Gastrocnemius medialis (tissue), 4 donors: ENCODE measurements at places on chromosomes 2 and 18. TPM values are rescaled to one million over a fixed set of nuclear protein-coding genes. Genes with fewer than 3 reads are reported as not detected.

CFAP221 gene
- not detected for total RNA-seq

PLGLB2 gene
- 2.3 TPM for total RNA-seq

EVX2 gene
- total RNA-seq: not detected

GRCh38 chr2:164620873-164621763 lies at the start of gene GRB14:
GRB14 (minus strand) TSS chr2:164621482; CDS start chr2:164621309, 173 bp downstream.
- H3K4me1 ChIP-seq: no peaks in the 10 kb centered on the region
- peak; percentile 28 for DNase-seq
- no peaks in the 10 kb centered on the region for H3K36me3 ChIP-seq
- peak within 1 kb of the TSS; percentile 70 for H3K4me3 ChIP-seq

BUB1 gene
- total RNA-seq: not detected

UGT1A7 gene
- total RNA-seq: not detected

DNA sequence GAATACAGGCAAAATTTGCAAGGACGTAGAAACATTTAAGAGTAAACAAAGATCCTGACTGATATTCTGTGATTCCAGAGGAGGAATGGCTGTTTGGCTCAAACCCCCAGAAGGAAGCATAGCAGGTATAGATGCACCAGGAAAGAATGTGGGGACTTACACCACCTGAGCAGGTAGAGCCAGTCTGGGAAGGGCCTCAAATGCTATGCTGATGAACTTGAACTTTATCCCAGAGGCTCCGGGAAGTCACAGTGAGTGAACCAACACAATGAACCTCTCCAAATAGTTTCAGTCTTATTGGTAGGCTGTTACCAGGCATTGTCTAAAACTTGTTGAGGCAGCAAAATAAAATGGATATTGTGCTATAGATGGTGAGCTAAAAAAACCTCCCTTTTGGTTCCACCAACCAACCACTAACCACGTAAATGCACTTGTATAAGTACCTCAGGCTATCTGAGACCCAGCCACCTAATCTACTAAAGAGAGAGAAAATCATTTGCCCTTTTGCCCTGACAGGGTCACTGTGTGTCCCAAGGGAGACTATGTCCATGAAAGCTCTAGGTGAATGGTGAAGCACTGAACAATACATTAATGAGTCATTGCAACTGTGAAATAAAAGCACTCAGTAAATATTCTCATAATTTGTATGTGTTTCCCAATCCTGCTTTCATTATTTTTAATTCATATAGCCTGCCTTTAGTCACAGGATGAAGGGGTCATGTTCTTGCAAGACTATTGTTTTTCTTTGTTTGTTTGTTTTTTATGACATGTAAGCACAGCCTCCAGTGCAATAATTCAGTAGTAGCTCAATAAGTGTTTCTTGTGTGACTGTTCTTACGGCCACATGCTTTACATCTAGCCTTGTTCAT lies 911.6 kb downstream of the EPHA4 start:
- no peaks in the 10 kb centered on the region for H3K36me3 ChIP-seq
- no peak overlapping the region for H3K27ac ChIP-seq
- no peak for DNase-seq
- H3K27me3 ChIP-seq: no peaks in the 10 kb centered on the region

- H3K27me3 ChIP-seq: no peaks in the 10 kb centered on the region
- H3K4me1 ChIP-seq: peaks cover 13% of the 10 kb centered on the region
- DNase-seq: no peak
- no peak overlapping the region for H3K4me3 ChIP-seq
- no peaks in the 10 kb centered on the region for H3K36me3 ChIP-seq
Observed at GRCh38 chr2:44135771-44136170, 32.9 kb upstream of the PPM1B start.

LYPD1 gene
- not detected for total RNA-seq

- H3K27ac ChIP-seq: peak overlapping the region; percentile 95
- H3K27me3 ChIP-seq: no peaks in the 10 kb centered on the region
- H3K36me3 ChIP-seq: no peaks in the 10 kb centered on the region
- H3K4me3 ChIP-seq: no peak overlapping the region
- peaks cover 66% of the 10 kb centered on the region for H3K4me1 ChIP-seq
Observed at GRCh38 chr2:200310545-200310971, 4.1 kb downstream of the SPATS2L start.

FAM228A gene
- 0.41 TPM for total RNA-seq

POTEI gene
- not detected for total RNA-seq

REG1B gene
- not detected for total RNA-seq

GRCh38 chr2:149613704-149614103 lies 26.1 kb upstream of the MMADHC start:
- H3K27me3 ChIP-seq: no peaks in the 10 kb centered on the region
- no peaks in the 10 kb centered on the region for H3K36me3 ChIP-seq
- H3K4me3 ChIP-seq: no peak overlapping the region
- peaks cover 9% of the 10 kb centered on the region for H3K4me1 ChIP-seq
- DNase-seq: no peak

PAX8 gene
- total RNA-seq: 0.27 TPM

- H3K27ac ChIP-seq: no peak overlapping the region
- H3K27me3 ChIP-seq: no peaks in the 10 kb centered on the region
- DNase-seq: no peak
- no peaks in the 10 kb centered on the region for H3K36me3 ChIP-seq
- H3K4me3 ChIP-seq: no peak overlapping the region
- H3K4me1 ChIP-seq: no peaks in the 10 kb centered on the region
Observed at GRCh38 chr18:65091744-65092329, 659.0 kb upstream of the CDH7 start.

SEMA4C gene
- 8.6 TPM for total RNA-seq

GRCh38 chr2:234290671-234291070 lies 206.2 kb downstream of the ARL4C start:
- no peak overlapping the region for H3K4me3 ChIP-seq
- H3K27ac ChIP-seq: no peak overlapping the region
- H3K4me1 ChIP-seq: no peaks in the 10 kb centered on the region
- H3K27me3 ChIP-seq: no peaks in the 10 kb centered on the region
- peak; percentile 9 for DNase-seq
- no peaks in the 10 kb centered on the region for H3K36me3 ChIP-seq

DNA sequence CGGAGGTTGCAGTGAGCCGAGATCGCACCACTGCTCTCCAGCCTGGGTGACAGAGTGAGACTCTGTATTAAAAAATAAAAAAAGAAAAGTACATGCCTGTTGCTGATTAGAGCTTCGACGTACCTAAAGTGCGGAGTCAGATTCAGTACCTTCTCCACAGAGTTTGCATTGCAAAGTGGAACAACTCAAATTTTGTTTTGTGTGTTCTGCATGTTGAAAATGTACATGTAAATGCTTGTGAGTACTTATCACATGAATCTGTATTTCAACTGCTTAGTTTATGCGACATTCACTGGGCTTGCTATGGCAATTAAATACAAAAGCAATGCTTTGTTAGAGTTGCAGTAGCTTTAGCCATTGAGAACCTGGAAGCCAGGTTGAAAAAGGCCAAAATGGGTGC lies 36.4 kb downstream of the ACTR2 start:
- H3K36me3 ChIP-seq: no peaks in the 10 kb centered on the region
- no peak overlapping the region for H3K4me3 ChIP-seq
- no peak for DNase-seq
- H3K27ac ChIP-seq: no peak overlapping the region

HEATR5B gene
- total RNA-seq: 10.0 TPM

GRCh38 chr2:70615222-70615621 lies 61.6 kb upstream of the TGFA start:
- no peaks in the 10 kb centered on the region for H3K27me3 ChIP-seq
- DNase-seq: no peak
- no peaks in the 10 kb centered on the region for H3K36me3 ChIP-seq
- H3K4me3 ChIP-seq: no peak overlapping the region

DNA sequence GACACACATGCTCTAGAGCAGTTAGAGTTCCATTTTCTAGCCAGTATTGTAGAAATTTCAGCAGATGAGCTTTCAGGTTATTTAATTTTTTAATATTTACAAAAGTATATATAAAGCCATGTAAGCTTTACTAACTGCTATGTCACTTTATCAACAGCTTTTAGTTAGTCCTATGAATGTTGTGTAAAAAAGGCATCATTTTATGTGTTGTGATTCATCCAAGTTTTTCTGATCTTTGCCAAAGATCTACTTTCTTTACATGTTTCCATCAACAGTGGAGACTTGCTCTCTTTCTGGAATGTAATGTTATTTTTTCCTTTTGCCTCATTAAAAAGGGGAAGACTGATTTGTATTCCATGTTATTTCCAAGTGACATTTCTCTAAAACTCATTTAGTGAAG lies 125.2 kb upstream of the TFPI start:
- no peak overlapping the region for H3K4me3 ChIP-seq
- no peak for DNase-seq
- no peaks in the 10 kb centered on the region for H3K4me1 ChIP-seq
- no peak overlapping the region for H3K27ac ChIP-seq
- no peaks in the 10 kb centered on the region for H3K36me3 ChIP-seq

ANKRD30BL gene
- total RNA-seq: not detected

DNA sequence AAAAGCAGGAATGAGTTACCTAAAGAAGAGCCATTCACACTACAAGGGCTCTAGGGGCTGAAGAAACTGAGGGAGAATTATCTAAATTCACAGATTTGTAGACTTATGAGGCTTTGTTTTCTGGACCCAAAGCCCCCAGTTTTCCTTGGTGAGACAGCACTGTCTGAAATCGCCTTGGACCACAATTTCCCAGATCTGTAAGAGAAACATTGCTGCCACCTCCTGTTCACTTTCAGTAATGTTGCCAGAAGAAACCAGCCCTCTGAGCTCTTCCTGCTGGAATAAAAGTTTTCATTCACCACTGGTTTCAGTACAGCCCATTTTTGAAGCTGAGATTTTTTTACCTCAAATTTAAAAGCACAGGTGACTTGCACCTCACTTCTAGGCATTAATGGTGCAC lies 169.2 kb downstream of the CDH20 start:
- no peak overlapping the region for H3K4me3 ChIP-seq
- DNase-seq: no peak
- H3K27me3 ChIP-seq: no peaks in the 10 kb centered on the region
- H3K27ac ChIP-seq: no peak overlapping the region

DNA sequence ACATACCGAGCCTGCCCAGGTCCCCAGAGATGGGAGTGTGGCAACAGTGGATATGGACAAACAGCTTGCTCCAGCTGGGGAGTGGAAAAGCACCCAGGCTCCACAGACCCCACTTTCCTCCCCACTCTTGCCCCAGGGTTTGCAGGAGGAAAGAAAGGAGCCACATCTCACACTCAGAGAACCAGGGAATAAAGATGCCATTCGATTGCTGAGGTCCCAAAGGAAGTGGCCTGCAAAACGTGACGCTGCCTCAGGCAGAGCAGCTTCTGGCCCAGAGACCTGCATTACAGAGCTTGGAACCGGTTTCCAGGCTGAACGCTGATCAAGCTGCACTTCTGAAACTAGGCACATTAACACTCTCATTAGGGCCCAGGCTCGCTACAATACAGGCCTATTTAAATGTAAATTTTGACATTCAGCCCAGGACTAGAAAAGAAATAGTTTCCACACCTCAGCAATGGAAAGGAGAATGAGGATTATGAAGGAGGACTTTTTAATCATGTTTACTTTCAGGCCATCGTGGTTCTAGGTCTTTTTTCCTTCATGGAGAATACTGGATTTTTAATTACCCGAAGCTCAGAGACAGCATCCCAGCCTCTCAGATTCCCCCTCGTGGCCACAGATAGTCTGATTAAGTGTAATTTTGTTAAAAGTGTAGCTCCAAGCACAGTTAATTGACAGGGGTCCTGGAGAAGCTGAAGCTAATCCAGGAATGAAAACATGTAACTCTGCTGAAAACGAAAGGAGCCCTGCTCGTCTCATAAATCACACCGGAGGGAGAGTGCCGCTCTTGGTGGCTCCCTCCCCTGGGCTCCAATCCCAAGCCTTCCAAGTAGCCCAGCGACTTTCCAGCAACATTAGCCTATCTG lies 221.3 kb upstream of the RAB6C start:
- H3K27me3 ChIP-seq: no peaks in the 10 kb centered on the region
- no peaks in the 10 kb centered on the region for H3K36me3 ChIP-seq
- H3K4me3 ChIP-seq: peak overlapping the region; percentile 31
- no peaks in the 10 kb centered on the region for H3K4me1 ChIP-seq
- H3K27ac ChIP-seq: peak overlapping the region; percentile 33
- no peak for DNase-seq

DNA sequence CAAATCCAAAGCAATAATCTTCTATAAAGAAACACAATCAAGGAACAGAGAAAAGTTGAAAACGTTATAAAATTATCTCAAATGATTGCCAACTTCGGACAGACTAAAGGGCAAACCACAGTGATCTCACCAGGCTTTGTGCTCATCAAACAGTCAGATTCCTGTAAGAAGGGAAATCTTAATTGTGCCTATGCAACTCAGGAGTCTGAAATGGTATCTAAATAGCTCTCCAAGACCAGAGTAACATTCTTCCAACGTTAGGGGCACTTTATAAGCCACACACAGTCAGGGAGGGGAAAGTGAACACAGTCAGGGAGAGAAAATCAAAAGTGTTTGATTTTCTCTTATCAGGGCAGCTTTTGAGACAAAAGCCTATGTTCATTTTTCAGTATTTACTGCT lies 29.4 kb downstream of the PLEKHM3 start:
- no peak overlapping the region for H3K27ac ChIP-seq
- peaks cover 13% of the 10 kb centered on the region for H3K36me3 ChIP-seq
- H3K4me3 ChIP-seq: no peak overlapping the region

FOXI3 gene
- total RNA-seq: not detected

EGR4 gene
- total RNA-seq: not detected

ICOS gene
- total RNA-seq: not detected
